ENCODE measurements at places on chromosomes 6 and 20.

- DNase-seq = no peak
These were observed 391.4 kb downstream of the COL12A1 start for GRCh38 chr6:74814440-74814839.

GRCh38 chr6:120363429-120363828 lies 970.9 kb downstream of the TBC1D32 start:
- DNase-seq = no peak

GRCh38 chr6:47195011-47195650 lies 114.6 kb downstream of the TNFRSF21 start:
- no peak for DNase-seq

- no peak for DNase-seq
These were observed 187.9 kb upstream of the ECI2 start for GRCh38 chr6:4323322-4323721.

- no peak for DNase-seq
These were observed 125.3 kb upstream of the DST start for GRCh38 chr6:56767892-56768531.

- no peak for DNase-seq
These were observed 163.5 kb downstream of the PRL start for GRCh38 chr6:22133357-22133756.

DNA sequence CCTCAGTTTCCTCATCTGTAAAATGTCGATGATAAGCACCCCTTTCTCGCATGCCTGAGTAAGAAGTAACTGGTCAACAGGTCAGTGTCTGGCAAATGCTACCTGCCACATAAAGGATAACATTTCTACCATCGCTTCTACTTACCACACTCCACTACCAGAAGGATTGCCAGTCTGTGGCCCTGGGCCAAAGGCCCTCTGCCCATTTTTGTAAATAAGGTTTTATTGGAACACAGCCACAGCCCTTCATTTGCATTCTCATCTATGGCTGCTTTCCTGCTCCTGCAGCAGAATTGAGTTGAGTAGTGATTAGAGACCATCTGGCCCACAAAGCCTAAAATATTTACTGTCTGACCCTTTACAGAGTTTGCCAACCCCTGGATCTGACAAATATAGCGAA lies 121.8 kb downstream of the TOX2 start:
- DNase-seq = no peak

DNA sequence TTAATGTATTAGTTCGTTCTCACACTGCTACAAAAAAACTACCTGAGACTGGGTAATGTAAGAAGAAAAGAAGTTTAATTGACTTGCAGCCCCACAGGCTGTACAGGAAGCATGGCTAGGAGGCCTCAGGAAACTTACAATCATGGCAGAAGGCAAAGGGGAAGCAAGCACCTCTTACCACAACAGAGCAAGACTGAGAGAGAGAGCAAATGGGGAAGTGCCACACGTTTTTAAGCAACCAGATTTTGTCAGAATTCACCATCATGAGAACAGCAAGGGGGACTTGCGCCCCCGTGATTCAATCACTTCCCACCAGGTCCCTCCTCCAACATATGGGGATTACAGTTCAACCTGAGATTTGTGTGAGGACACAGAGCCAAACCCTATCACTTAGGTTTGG lies 70.8 kb upstream of the SRSF6 start:
- DNase-seq = peak; percentile 48

DNA sequence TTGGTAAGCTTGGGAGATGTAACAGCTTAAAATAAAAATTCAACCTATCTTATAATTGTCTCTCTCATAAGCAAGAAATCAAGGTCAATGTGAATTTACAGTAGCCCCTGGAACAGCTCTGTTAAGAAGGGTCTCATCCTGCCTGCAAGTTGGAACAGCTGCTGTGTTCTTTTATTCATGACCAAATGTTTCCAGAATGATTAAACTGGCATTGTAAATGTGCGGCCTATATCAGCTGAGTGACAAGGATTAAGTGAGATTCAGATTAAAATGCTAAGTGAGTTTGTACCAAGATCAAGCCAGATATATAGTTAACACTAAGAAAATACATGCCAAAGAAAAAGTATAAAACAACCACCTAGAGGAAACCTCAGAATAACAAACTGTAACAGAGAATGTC lies 45.3 kb upstream of the NRSN1 start:
- no peak for DNase-seq

- DNase-seq = no peak
These were observed 3.9 kb downstream of the RNF144B start for GRCh38 chr6:18391023-18391422.

DNA sequence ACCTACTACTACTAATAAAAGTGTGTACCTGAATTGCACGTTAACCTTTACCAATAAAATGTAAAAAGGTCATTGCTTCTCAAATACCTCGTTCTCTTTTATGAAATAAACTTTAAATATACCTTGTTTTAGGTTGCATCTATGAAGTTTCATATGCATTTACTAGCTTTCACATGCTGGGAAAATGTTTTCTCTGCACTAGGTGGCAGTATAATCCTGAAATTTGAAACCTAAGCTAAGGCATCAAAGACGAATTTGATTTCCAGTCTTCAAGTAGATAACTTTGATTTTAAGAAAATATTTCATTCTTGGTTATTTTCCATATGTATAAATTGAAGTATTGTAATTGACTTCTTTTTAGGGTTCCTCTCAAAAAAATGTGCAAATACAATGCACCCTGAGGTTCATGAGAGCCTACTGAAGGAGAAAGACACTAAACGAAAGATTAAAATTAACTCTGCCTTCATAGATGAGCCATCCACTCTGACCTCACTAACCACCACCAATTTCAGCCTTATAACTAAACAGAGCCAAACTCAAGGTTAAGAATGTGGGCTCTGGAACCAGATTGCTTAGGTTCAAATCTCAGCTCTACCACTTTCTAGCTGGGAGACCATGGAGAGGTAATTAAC lies 7.3 kb upstream of the COL9A1 start:
- peak; percentile 55 for DNase-seq

DNA sequence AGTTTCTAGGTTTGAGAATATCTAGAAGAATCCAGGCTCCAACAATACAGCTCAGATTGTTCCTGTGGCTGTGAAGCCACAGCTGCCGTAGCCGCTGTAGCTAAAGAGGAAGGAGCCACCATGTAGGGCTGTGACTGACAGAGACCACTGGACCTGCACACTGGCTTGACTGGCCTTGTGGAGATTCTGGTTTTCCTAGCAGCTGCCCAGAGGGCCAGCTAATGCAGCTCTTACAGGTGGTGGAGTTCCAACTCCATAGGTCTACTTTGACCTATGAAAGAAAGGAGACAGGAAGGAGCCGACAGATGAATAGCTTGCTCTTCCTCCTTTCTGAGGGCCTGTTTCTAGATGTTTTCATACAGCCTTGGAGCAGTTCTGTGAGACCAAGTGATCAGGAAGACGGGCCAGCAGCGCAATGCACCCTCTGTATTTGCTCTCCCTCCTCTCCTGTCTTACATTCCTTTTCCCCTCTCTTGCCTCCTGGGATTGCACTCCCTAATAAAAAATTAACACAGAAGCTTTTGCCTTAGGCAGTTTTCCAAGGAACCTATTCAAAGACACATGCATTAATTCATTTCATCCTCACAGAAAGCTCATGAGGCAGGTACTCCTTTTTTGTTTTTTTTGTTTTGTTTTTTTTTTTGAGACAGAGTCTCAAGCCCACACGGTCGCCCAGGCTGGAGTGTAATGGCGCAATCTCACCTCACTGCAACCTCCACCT lies 51.8 kb upstream of the MYB start:
- DNase-seq = peak; percentile 60

- DNase-seq = no peak
These were observed 101.2 kb downstream of the MYO6 start for GRCh38 chr6:75850026-75850833.

- DNase-seq = no peak
These were observed 120.4 kb downstream of the CDH26 start for GRCh38 chr20:60078351-60079250.

DNA sequence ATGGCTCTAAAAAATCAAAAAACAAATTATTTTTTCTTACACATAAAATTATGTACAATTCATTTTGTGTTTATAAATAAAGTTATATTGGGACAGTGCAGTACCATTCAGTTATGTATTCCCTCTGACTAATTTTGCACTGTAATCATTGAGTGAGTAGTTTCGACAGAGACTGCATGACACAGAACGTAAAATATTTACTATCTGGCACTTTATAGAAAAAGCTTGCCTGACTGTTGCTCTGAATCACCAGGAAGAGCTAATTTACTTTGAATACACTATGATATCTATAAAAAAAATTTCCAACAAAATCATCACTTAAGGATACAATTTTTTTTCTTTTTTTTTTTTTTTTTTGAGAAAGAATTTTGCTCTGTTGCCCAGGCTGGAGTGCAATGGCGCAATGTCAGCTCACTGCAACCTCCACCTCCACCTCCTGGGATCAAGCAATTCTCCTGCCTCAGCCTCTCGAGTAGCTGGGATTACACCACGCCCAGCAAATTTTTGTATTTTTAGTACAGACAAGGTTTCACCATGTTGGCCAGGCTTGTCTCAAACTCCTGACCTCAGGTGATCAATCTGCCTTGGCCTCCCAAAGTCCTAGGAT lies 11.0 kb upstream of the KHDC1L start:
- DNase-seq = no peak

GRCh38 chr6:72530152-72530551 lies 91.7 kb upstream of the KCNQ5 start:
- no peak for DNase-seq

DNA sequence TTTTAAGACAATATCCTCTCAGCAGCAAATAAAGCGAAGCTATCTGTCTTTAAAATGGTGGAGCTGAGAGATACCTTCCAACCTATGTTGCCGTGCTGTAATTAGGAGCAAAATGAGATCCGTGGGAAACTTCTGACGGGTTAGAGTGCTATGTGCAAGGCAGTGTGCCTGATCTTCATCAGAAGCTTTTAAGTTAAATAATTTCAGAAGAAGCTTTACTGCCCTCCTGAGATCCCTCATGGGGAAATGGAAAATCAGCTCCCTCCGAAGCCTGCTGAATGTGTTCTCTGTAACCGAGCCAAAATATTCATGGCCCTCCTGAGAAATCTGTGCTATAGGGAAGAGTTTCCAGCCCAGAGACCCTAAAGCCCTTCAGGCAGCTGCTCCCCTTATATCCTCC lies 43.7 kb upstream of the TBC1D7 start:
- no peak for DNase-seq

GRCh38 chr20:47118206-47118605 lies 223.6 kb downstream of the EYA2 start:
- DNase-seq = no peak

- no peak for DNase-seq
These were observed 64.8 kb upstream of the KIF25 start for GRCh38 chr6:167932468-167933276.

DNA sequence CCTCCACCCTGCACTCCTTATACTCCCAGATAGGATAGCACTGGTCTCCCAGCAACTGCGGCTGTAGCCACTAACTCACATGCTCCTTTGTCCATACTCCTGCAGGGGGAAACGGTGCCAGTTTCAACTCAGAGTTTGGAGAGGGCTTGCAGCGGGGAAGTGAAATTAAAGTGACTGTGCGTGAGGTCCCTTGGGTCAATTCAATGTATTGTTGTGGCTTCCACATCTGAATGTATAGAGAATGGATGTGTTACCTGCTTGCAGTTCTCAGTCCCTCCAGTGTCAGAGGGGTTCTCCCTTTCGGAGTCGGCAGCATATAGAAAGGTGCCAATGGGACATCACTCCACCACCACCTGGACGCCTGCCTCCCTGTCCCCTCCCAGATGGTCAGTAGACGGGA lies 93.6 kb upstream of the CNKSR3 start:
- no peak for DNase-seq

- no peak for DNase-seq
These were observed 63.4 kb upstream of the NHSL1 start for GRCh38 chr6:138562691-138563090.

- peak; percentile 43 for DNase-seq
These were observed 642 bp downstream of the GZF1 start for GRCh38 chr20:23362392-23363256.

DNA sequence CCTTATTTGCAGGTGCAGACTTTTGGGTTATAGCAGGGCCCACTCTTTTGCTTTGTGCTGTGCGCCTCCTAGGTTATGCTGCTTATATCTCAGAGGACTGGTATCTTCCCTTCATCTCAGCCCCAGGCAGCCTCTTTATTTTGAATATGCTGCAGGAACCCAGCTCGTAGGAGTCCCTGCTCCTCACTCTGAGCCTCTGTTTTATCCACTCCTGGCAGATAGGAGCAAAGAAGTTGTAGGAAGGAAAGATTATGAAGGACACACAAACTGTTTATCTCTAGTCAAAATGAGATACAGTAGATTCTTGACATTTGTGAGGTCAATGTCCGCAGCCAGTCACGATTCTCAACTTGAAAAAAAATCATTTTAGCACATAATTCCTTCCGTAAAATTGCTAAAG lies 15.6 kb downstream of the L3MBTL3 start:
- DNase-seq = no peak

- DNase-seq = no peak
These were observed 69.9 kb upstream of the FOXQ1 start for GRCh38 chr6:1242021-1242420.

- DNase-seq = no peak
These were observed 74.3 kb upstream of the EMILIN3 start for GRCh38 chr20:41440882-41441281.

GRCh38 chr6:114346451-114346850 lies 3.6 kb upstream of the HS3ST5 start:
- no peak for DNase-seq

DNA sequence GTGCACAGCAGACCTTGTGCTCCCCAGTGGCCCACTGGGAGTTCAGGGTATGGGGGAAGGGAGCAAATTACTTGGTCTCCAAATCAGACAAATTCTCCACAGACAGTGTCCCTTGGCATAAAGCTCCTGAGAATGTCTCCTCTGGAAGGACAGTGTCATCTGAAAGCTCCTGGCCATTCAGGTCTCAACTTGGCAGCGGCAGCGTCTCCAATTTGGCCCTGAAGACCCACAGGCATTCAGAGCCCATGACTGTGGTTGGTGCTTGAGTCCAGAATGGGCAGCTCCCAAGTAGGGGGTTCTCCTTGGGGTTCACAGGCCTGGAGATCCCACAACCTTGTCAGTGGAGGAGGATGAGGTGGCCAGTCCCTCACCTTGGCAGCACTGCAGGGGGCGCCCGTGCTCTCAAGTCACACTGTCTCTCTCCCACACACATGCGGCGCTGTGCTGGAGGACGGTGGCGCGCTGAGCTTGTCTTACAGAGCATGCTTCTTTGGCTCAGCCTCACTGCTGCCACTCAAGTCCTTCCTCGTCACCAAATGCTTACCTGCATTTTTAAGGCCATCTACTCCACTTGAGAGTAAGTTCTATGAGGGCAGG lies 20.7 kb downstream of the DYNLRB1 start:
- peak; percentile 71 for DNase-seq

DNA sequence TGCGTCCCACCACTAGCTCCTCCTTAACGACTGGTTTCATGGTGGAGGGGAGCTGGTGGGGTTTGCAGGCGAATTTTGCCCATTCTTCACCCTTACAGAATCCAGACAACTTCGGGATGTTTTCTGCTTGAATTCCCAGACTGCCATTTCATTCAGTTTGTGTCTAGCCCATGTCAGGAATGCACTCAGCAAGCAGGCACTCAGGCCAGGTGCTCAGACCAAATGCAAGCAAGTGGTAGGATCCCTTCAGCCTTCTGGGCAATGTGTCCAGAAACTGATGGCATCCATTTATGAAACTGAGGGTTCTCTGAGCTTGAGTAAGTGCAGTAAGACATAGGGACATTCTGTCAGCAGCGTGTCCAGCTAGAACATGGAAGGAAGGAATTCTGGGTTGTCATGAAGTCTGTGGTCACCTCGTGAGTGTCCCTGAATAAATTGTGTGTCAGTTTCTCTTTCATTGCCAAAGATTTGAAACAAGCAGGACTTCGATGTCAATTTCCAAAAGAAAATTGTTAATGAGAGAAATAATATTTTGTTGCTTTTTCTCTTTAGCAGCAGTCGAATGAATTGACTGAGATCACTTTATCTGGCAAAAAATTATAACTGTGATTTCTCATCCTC lies 21.8 kb upstream of the DACT2 start:
- DNase-seq = no peak

Measured in KBM-7 (cell line).